Left ventricle myocardium inferior (tissue), 1 donor: ENCODE measurements at places on chromosomes 5 and 9. TPM values are rescaled to one million over a fixed set of nuclear protein-coding genes. Genes with fewer than 3 reads are reported as not detected.

- no peak for DNase-seq
These were observed 28.4 kb upstream of the KCNIP1 start for GRCh38 chr5:170475294-170476000.

DNA sequence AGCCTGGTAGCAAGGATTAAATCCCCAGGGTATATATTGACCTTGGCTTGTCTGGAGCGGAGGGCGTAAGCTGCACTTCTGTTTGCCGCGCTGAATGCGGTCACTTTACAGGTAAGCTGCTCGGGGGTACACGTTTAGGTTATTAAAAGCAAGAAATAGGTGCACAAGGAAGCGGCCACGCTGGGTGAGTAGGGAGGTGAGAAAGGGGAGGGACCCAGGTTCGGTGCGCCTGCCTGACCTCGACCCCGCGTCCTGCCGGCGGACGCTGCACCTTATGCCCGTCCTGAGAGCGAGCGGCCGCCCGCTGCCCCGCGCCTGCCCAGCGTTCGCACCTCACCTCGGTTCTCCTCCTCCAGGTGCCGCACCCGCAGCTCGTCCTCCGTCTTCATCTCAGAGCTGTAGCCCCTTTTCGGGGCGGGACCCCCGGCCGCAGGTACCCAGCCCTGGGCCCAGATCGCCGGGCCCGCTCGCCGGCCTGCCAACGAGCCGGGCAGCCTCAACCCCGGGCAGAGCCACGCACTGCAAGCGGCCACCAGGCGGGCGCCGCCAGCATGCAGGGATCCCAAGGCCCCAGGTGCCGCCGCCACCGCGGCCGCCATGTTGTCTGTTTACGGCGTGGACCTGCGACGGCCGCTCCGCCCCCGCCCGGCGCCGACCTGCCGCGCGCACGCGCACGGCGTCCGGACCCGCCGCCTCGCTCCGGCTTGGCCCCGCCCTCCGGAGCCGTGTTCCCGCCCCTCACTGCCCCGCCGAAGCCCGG, at the start of gene AUH:
AUH (minus strand) TSS at position 628 of the 760 bp plus-strand sequence; CDS start at position 599, 29 bp downstream.
- peak; percentile 87 for DNase-seq

GRCh38 chr9:123615381-123615780, 259.4 kb downstream of the CRB2 start:
- DNase-seq = no peak

- peak; percentile 67 for DNase-seq
These were observed at the start of gene NME5 for GRCh38 chr5:138138949-138139780. NME5 (minus strand) TSS chr5:138139428; CDS start chr5:138138780, 648 bp downstream.

The SUB1 gene
- total RNA-seq = 222 TPM

The PROB1 gene
- 46.3 TPM for total RNA-seq
